ENCODE measurements at places on chromosomes 11 and 22.

- DNase-seq = no peak
Observed at GRCh38 chr11:32417806-32418205, 17.5 kb downstream of the WT1 start.

- no peak for DNase-seq
Observed at GRCh38 chr11:3095712-3096361, 38.6 kb upstream of the CARS1 start.

DNA sequence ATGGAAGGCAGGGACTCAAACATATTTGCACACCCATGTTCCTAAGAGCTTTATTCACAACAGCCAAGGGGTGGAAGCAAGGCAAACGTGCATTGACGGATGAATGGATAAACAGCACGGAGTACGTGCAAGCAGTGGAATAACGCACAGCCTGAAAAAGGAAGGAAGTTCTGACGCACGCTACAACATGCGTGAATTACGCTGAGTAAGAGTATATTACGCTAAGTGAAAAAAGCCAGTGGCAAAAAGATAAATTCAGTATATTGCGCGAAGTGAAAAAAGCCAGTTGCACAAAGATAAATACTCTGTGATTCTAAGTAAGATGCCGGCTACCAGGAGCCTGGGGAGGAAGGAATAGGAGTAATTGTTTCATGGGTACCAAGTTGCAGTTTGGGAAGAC is 19.5 kb downstream of the PHF21B start:
- no peak for DNase-seq

DNA sequence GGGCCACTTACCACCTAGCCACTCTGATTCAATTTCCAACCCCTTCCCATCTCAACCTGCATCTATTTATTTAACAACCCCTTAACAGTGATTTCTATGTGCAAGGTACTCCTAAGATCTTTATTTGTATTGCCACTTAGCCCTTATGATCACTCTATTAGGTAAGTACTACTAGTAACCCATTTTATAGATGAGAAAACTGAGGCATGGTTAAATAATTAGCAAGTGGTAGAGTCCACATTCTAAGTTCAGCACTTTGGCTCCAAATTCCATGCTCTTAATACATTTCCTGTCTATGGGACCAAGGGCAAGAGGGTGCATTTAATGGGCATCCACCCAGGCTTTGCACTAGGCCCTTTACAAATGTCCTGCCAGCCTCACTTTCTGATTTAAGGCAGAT is 38.1 kb upstream of the CSNK2A3 start:
- DNase-seq = no peak

- no peak for DNase-seq
Observed at GRCh38 chr11:78200061-78200460, 11.3 kb downstream of the USP35 start.

DNA sequence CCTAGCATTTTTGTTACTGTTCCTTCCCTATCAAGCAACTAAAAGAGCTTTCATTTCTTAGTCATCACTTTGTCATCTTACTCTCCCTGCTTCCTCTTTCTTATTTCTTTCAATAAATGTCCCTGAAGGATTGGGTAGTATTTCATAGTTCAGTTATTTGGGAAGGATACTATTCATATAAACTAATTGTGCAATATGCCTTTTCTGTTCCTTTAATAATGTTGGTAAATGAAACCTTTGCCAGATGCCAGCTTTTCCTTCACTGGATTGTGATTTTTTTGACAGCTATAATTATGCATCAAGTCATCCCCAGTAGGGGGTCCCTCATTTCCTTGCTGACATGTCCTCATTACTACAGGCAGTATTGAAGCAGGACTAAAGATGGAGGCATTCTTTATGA is 101.7 kb downstream of the ATM start:
- no peak for DNase-seq

- DNase-seq = no peak
Observed at GRCh38 chr11:114001416-114001815, 26.5 kb downstream of the HTR3A start.

DNA sequence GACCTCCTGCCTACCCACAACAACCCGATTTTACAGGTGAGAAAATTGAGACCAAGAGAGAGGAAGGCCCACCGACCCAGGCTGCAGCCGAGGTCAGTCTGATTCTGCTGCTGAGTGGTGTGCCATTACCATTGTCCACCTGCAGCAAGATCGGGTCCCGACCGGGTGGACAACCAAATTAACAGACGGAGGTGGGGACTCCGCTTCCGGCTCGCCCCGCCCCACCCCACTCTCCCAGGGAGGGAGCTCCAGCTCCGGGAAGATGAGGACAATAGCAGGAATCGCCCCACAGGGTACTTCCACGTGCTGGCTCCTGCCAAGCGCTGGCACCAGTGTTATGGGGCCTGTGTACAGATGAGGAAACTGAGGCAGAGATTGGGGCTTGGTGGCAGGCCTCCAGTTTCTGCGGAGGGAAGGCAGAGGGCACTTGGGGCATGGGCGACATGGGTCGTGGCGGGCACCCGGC is 425 bp upstream of the KDELR3 start:
- DNase-seq = no peak

- no peak for DNase-seq
Observed at GRCh38 chr11:115197031-115197430, 307.2 kb downstream of the CADM1 start.

- DNase-seq = no peak
Observed at GRCh38 chr11:24828938-24829605, 332.2 kb downstream of the LUZP2 start.

DNA sequence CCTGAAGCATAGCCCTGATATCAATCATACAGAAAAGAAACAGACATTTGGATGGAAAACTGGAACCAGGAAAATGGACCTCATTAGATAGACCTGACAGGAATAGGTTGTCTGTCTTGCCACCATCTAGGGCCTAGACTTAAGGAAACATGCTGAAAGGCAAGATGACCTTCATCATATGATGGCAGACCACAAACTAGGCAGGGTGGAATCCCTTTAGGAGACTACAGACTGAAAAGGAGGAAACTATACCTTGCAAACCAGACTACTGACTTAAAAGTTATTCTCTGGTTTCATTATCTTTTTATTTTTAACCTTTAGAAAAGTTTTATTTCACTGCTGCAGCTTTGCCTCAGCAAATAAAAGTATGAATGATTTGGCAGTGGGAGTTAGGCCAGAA is 20.3 kb downstream of the SBF2 start:
- no peak for DNase-seq

DNA sequence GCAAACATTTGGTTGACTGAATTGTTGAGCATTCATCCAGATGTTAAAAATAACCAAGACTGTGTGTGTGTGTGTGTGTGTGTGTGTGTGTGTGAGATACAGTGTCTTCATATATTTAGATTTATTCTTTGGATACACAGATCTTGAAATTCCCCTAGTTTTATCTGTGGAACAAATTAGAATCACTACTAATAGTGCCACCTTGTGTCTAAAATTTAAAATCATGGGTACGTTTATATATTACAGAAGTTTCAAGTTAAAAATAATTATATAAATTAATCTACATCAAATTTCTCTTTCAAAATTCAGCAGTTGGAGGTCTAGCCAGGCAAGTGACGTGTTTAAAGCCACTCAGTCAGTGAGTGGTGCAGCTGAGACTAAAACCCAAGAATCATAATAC is 1566.2 kb upstream of the TENM4 start:
- no peak for DNase-seq

GRCh38 chr11:44565953-44566949 is 788 bp downstream of the CD82 start:
- DNase-seq = no peak

- DNase-seq = no peak
Observed at GRCh38 chr22:40482886-40483285, 112.5 kb downstream of the SGSM3 start.

GRCh38 chr22:22856364-22856763 is 31.3 kb upstream of the IGLL5 start:
- no peak for DNase-seq

- no peak for DNase-seq
Observed at GRCh38 chr11:67671211-67671520, 3.3 kb downstream of the ALDH3B2 start.

GRCh38 chr11:11866203-11866602 is 24.4 kb downstream of the USP47 start:
- no peak for DNase-seq

- no peak for DNase-seq
Observed at GRCh38 chr11:123195188-123196059, at the start of gene CLMP. CLMP (minus strand) TSS chr11:123195248; CDS start chr11:123194940, 308 bp downstream.

GRCh38 chr11:451738-452137 is 1.7 kb downstream of the PTDSS2 start:
- DNase-seq = no peak

All from stimulated activated CD4-positive, alpha-beta T cell treated with anti-CD3 and anti-CD28 coated beads, Interleukin-12 subunit alpha, Interleukin-12 subunit beta, amount 100 ng/mL, for 4 hours (primary cell).